ENCODE measurements at places on chromosomes 5 and 9.
A peak's percentile ranks its signal among the peaks of the same experiment; 100 is the strongest.

DNA sequence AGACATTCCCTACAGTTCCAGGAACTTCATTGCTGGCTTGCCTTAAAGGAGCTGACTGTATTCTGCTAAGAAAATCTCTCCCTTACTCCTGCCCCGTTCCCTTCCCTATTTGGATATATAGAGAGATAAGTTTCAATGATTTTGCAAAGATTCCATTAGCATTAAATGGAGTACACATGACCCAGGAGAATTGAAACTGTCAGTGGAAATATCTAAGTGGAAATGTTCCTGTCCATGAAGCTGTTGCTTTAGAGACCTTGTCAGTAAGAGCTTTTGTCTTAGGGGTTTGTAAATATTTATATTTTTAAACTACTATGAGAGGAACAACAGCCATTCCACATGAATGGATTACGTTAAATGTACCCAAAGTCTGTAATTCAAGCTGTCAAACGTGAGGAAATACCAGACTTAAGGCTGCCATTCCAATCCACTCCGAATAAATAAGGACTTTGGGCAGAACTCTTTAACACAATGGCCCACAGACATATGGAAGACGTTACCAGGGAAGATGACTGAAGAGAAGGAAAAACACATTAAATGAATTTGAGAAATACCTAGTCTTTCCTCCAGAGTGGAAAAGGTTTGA is 387.1 kb upstream of the PAPPA start:
- DNase-seq, result peak; percentile 77

DNA sequence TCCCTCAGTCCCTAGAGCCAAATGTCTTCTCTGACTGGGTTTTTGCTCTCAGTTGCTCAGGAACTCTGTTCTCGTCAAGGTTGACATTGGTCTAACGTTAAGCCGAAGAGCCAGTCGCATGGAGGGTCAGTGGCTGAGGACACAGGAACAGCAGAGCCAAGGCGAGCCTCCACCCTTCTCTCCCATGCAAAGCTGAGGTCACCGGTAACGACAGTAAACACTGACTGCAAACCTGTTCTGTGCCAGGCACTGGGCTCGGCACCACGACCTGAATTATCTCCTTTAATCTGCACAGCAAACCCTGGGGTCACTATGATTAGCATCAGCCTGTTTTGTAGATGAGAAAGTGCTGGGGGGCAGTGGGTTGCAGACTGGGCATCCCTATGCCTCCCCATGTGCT is 171.0 kb downstream of the COL23A1 start:
- DNase-seq, result no peak

DNA sequence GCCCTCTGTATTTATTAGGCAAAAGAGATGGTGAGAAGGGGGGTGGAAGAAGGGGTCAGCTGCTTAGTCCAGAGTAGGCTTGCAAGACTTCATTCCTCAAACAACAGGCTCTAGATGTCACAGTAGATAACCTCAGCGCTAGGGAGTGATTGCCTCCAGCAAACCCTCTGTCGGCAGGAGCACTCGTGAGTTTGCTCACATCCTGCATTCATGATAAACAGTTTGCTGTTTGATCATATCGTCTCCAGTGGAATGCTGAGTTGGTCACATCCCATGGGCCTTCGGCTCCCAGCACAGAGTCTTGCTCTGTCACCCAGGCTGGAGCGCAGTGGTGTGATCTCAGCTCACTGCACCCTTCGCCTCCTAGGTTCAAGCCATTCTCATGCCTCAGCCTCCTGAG is 3.6 kb downstream of the TTC23L start:
- no peak for DNase-seq

DNA sequence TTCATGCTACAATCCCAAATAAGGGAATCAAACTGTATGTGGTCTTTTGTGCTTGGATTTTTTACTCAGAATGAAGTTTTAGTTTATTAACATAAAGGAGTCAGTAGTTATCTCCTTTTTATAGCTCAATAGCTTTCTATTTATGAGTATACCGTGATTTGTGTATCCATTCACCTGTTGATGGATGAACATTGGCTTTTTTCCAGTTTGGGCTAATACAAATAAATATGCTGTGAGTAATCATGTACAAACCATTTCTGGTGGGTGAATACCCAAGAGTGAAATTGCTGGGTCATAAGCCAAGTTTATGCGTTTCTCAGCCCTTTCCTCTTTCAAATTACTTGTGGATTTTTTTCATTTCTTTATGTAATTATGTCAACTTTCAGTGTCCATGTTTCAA is 395.3 kb downstream of the OSTF1 start:
- no peak for DNase-seq

DNA sequence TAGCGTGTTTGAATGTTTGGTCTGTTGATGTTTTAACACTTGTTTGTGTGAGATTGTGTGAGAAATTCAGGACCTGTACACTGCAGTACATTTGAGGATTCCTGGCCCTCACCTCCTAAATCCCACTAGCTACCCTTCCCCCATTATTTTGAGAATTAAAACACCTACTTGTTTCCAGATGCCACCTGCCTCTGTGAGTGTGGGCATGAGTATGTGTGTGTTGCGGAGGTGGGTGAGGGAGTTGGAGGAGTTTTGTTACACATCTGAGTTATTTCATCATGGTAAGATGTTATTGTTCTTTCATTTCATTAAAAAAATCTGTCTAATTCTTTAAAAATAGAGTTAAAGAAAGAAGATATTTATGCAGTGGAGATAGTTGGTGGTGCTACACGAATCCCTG is 36.3 kb downstream of the HSPA4 start:
- DNase-seq, result no peak

DNA sequence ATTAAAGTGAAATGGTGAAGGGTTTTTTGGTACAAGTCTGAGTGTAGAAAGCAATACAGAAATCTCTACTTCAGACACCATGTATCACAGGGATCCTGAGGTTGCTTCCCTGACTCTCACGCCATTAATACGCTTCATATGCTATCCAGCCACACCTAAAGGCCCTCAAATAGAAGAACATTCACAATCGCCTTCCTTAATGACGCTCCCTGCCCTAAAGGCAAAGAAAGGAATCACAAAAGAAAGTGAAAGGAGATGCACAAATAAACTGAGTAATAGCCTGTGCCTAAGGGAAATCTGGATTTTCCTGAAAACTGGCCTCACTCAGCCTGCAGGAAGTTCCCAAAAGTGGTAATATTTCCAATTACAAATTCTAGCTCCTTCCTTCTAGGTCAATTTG is 1002.7 kb upstream of the DMAC1 start:
- DNase-seq, result no peak
